ENCODE measurements at places on chromosomes 7 and 10.

DNA sequence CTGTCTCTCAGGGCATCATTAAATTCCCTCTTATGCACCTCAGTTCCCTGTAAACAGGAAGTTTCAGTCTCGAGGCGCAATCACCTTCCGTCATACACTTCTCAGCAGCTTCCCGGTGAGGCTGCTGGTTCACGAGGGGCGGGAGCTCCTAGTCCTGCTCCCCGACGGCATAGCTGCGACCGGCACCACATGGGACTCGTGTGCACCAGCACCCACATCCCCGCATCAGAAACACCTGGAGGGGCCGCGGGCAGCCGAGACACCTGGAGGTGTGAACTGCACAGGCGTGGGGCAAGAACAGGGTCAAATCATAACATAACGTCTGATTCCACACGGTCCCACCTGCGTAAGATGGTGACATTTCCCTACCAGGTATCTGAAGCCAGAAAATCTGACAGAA is 52.7 kb downstream of the DIP2C start:
- DNase-seq = no peak

DNA sequence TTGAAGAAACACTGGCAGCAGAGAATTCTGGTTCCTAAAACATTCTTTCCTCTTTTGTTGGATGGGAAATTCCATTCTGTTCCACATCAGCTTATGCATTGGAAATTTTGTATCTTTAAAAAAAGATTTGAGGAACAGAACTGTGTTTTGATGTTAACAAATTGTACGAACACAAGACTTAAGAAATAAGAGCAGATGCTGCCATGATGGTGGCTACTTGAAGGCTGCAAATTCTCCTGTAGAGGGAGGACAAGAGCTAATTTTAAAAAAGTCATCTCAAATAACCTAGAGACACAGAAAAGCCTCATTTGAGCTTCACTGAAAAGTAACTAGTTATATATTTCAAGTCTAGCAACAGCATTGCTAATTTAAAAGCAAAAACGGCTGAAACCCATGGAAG is 29.8 kb downstream of the NDUFB2 start:
- DNase-seq = no peak

DNA sequence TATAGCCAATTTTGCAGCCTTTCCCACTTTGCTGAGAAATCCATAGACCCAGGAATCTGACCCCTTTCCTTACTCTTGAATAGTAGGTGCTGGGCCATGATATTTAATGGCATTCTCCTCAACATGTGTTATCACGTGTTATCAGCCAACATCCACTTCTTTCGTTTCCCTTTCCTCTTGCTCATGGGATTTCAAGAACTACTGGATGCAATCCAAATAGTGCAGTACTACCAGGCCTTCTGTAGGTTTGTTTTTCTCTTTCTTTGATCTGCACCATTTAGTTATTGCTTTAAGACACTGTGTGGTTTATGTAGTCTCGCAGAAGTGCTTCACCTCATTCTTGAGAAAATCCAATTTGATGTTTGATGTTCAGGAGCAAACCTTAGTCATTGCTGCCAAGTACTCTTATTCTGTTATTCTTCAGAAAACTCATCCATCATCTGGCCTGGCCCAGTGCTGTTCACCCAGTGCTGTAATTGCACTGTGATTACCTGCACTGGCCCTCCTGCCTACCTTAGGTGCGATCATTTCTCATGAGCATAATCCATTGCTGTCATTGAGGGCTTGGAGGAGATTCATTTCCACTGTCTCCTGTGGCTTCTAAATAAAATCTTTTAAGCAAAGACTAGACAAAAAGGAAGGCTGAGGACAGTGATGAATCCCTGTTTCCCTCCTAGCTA is 315.3 kb downstream of the BMPER start:
- no peak for DNase-seq

GRCh38 chr10:72229261-72230251 is 13.5 kb upstream of the ASCC1 start:
- no peak for DNase-seq

DNA sequence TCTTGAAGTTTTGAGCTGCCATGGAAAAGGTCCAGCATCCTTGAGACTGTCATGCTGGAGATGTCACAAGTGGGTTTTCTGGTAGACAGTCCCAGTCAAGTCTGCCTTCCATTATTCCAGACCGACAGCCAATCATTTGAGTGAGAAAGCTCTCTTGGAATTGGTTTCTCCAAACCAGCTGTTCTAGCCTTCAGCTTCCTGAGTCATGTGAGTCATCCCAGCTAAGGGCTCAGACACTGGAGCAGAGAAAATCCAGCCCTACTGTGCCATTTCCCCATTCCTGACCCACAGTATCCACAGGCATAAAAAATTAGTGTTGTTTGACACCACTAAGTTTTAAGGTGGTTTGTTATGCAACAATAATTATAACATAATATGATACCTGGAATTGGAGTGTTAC is 219.0 kb downstream of the ADRA2A start:
- no peak for DNase-seq

DNA sequence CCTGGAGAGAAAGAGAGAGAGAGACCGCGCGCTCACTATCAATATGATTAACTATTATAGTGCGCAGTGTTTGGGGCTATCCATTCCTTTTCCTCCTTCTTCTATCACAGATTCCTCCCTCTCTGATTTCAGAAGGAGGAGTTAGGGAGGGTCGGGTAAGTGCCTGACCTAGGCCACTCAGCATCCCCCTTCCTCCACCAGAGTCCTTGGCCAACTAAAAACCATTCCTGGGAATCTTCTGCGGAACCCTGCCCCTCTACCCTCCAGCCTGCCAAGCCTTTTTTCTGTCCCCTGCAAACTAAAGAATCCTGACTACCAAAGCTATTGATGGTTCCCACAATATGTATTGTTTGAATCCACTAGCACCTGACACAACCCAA is 256.2 kb upstream of the NFE2L3 start:
- DNase-seq = no peak

DNA sequence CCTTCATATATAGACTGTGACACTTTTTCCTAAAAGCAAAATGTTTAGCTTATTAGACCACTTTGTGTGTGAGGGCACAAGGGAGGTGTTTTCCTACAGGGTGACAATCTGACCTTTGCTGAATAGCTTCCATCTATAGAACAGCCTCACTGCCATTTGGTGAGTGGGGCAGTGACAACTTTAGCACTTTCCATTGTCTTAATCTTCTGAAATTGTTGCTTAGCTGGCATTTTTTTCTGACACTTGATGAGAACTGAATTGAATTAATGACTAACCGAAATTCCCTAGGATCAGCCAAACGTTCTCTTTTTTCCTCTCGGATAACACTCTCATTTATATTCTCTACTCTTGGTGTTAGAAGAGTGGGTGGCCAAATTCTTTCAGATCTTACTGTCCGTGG is 30.2 kb downstream of the KDM7A start:
- no peak for DNase-seq

DNA sequence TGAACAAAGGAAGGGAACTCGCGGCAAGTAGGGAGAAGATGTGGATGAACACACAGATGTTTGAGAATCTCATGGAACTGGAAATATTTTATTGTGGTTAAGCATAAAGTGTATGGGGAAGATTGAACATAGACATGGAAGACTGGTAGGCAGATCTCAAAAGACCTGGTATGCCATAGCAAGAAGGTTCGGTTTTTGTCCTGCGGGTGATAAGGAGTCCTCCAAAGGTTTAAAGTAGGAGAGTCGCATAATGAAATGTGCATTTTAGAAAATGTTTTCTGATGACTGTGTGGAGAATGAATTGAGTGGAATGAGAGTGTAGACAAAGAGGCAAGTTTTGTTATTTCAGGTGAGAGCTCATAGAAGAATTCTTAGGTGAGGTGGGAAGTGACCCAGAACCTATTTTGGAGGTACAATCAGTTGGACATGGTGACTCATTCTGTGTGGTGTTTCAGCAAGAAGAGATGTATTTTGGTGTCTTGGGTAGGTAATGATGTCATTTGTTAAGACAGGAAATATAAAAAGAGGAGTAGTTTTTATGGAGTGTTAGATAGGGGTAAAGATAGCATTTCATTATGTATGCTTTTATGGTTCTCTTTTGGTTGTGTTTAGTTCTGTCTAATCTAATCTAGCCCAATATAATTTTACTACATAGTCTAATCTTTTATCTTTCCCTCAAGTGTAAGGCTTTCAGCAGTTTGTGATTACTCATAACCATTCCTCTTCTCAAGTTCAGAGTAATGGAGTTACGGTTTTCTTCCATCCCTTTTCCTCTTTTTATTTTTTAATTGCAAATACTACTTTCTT is 239.2 kb downstream of the EXOC4 start:
- no peak for DNase-seq

DNA sequence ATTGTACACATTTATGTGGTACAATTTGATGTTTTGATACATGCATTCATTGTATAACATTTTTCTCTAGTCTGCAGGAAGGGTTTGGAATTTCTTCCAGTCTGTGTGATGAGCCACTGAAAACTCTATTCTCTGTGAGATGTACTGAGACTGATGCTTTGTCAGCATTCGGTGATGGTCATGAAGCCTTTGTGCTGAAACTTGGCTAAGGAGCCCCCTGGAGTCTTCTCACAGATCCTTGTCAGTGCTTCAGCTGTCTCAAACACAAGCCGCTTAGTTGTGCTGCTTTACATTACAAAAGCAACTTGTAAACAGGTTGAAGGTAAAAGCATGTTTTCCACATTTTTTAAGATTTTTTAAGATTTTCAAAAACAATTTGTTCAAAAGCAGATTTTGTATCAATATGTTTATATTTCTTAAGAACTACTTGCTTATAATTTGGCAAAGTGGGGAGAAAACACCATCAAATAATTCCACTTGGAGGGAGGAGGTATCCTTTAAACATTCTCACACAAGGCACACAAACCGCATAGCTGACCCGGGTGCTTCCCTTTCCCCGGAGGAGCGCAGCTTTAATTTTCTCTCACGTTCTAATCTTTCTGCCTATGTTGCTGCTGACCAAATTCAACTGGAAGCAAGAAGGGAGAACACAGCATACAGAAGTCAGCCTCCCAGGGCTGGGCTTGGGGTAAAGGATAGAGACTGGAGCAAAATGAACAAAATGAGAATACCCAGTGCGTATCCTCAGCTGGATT is 249.8 kb upstream of the VSTM2A start:
- DNase-seq = no peak

DNA sequence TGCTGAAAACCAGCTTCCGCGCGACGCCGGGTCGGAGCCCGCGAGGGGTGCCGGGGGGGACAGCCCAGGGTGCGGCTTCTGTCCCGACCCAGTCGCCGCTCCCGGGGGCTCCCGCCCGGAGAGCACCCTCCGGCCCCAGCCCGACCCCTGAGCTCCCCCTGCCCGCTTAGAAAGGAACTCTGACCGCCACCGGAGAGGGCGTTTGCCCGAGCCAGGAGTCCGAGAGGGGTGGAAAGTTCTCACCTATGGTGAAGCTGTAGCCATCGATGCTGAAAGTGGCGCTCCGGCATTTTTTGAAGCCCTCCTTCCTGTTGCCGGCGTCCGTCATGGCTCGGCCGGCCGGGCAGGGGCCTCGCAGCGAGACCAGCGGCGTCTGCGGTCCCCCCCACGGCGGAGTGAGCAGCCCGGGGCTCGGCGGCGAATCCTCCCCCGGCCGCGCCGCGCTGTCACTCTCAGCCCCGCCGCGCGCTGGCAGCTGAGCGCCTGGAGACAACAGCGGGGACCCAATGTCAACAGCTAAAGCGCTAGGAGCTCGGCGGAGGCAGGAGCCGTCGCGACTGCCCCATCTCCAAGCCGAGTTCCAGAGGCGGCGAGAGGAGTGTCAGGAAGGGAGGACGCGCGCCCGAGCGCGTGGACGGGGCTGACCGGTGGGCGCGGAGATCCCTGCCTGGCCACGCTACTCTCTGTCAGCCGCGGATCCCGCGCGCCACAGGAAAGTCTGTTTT is 191.6 kb downstream of the LSM5 start:
- DNase-seq = no peak

GRCh38 chr7:131629217-131629882 is 72.9 kb upstream of the PODXL start:
- no peak for DNase-seq

DNA sequence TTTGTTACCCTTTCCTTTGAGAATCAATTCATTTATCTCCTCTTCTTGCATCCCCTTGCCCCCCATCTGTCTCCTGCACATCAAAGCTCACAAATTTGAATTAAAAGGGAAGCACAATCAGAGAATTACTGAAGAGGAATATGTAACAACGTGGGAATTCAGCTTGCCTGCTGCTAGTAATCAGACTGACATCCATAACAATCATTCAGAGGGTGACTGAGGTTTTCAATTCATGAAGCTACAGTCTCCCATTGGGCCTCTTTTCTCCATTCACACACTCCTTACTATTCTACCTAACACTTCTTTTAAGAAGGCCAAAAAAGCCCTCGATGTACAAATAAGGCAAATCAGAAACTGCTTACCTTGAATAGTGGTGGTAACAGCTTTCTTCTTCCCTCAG is 24.3 kb upstream of the DNA2 start:
- no peak for DNase-seq

GRCh38 chr10:129863201-129863663 is 100.8 kb downstream of the EBF3 start:
- no peak for DNase-seq

DNA sequence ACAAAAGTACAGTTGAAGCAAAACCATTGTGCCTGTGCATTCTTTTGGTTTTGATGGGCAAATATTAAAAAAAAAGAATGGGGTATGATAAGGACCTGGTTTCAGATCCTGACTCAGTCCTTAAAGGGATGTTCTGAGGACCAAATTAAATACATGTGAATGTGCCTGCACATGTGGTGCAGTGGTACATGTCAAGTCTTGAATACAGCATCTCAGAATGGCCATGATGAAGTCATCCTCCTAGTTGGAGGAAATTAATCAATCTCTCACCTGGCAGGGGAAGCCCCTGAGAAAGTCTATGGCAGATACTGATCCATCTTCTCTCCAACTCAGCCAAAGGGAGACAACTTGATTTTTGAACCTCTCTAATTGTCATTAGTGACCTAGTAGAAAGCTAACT is 207.0 kb downstream of the SUGCT start:
- no peak for DNase-seq

DNA sequence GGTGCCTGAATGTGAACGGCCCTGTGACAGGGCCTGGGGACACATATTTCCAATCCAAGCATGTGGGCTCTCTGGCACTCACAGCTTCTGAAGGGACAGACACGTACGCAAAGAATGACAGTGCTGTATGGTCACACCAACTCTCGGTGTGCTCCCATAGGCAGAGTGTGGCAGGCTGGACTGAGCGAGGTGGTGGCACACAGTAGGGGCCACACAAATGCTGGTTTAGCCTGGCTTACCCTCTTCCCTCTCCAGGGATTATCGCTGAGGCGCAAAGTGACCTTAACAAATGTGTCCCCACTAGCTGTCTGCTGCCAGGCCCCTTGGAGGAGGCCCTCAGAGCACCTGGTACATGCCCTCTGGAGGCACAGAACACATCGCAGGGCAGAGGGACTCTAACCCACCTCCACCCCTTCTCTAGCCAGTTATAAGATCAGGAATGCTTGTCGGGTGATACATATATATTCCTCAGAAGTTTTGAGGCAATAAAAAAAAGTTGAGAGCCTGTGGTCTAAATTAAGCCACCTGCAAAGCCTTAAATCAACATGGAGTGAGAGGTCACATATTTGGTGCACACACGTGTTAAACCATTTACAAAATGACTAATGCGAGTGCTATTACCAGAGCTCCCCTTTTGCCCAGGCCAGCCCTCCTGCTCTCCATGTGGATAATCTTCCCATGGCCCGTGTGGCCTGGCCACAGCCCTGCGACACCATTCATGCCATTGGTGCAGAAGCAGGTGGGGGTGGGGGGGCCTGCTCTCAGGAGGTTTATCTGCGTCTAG is 262.8 kb upstream of the GRB10 start:
- DNase-seq = no peak

GRCh38 chr7:94698275-94698674 is 42.3 kb upstream of the SGCE start:
- peak; percentile 7 for DNase-seq

GRCh38 chr10:89363729-89364442 is 14.0 kb upstream of the IFIT1B start:
- no peak for DNase-seq

GRCh38 chr7:157423886-157424565 is 87.2 kb downstream of the DNAJB6 start:
- DNase-seq = no peak
